ENCODE measurements at places on chromosomes 12 and 14.

DNA sequence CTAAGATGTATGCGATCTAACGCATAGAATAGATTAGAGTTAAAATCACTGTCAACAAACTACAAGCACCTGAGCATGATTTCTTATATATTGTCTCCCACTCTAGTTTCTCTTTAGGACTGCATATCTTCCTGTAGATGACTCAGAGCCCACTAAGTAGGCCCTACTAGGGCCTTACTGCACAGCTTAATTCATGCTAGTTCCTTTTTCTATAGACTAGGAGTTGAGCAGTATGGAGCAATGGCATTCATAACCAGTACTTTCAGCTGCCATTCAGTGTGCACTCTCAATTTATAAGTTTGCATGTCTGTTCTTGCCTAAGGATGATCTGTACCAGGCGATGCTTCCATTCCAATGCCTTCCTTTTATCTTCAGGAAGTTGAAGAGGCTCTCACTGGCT is 103.5 kb downstream of the METTL25 start:
- no peak for DNase-seq

DNA sequence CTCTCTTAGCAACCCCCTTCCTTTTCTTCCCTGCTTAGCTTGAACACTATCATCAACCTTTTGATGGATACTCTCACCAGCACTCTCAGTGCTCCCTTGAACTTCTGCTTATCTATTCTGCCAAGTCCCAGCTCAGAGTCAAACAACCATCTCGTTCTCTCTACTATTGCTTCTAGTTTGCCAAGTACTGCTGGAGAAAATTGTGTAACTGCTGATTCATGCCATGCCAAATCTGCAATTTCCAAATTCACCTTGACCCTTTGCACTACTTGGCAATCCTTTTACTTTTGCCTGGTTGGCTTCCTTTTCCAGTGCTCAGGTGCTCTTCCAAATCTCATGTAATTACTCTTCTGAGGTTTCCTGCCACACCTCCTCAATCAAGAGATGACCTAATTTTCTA is 2.8 kb upstream of the CCDC196 start:
- no peak for DNase-seq

GRCh38 chr12:39722504-39722903 is 102.9 kb upstream of the ABCD2 start:
- DNase-seq, result no peak

DNA sequence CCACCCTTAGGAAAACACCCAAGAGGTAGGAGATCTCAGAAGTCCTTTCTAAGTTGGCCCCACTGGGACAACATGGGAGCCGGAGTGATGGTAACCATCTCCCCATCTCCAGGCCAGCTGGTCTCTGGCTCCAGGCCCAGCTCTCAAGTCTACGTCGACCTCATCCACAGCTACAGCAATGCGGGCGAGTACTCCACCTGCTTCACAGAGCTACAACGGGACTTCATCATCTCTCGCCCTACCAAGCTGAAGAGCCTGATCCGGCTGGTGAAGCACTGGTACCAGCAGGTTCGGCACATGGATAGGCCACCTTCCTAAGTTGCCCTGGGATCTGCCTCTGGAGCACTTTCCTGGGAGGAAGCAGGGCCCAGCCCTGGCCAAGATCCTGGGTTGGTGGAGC is 11.0 kb upstream of the OAS2 start:
- no peak for DNase-seq

DNA sequence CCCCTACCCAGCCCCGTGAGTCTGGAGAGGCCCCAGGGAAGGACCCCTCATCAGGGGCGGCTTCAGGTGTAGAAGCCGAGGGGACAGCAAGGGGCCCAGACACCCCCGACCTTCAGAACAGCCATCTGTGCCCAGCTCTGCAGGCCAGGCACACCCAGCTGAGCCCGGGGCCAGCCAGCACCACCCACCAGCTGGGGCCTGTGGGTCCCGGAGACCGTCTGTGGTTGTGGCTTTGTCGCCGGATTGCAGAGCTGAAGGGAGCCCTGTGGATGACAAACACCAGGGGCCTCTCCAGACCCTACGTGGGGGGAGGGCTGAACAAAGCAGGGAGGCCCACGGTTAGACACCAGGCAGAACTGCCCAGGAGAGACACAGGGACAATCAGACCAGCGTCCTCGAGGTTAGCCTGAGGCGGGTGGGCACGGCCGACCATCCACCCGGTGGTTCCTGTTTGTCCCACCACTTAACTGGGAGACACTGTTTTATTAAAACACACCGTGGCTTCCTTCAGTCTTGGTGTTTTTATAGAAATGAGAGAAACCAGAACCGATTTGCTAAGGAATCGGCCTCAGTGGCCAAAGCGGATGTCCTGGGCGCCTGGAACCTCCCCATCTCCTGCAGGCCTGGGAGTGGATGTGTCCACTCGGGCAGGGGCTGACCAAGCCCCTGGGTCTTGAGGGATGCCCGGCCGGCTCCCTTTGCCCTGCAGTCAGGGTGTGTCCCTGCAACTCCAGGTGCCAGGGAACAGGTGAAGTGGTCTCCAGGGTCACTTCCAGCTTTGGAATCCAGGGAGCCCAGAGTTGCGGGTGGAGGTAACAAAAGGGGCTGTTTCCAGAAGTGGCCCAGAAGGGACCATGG is 10.0 kb downstream of the C14orf180 start:
- no peak for DNase-seq

DNA sequence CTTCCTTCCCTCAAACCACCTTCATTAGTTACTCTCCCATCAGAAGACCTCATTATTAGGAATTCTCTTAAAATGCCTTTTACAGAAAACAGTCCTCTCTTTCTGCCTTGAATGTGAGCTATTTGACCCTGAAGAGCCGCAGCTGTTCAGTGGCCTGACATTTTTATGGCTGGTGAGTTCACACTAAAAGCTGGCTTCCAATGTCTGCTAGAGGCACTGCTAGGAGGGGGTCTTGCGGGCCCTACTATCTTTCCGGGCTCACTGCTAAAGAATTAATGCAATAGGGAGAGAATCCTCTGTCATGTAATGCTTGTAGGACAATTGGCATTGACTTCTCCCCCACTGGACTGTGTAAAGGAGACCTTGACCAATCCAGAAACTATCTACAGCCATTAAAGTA is 87.7 kb downstream of the GPR135 start:
- DNase-seq, result no peak

DNA sequence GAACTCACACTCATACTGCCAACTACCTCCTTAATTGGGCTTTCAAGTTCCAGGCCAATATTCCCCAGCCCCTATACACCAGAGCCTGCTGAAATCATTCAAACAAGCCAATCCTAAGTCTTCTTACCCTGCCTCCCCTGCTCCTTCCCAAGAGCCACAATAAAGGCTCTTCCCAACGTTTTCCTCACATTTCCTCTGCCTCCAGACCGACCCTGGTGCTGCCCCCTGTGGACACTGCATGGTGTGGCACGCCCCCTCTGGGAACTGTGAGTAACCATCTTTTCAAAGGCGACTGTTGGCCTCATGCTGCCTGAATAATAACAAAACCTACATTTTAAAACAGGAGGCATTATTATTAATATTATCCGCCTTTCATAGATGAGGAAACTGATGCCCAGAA is 111.6 kb upstream of the NOS1 start:
- no peak for DNase-seq

DNA sequence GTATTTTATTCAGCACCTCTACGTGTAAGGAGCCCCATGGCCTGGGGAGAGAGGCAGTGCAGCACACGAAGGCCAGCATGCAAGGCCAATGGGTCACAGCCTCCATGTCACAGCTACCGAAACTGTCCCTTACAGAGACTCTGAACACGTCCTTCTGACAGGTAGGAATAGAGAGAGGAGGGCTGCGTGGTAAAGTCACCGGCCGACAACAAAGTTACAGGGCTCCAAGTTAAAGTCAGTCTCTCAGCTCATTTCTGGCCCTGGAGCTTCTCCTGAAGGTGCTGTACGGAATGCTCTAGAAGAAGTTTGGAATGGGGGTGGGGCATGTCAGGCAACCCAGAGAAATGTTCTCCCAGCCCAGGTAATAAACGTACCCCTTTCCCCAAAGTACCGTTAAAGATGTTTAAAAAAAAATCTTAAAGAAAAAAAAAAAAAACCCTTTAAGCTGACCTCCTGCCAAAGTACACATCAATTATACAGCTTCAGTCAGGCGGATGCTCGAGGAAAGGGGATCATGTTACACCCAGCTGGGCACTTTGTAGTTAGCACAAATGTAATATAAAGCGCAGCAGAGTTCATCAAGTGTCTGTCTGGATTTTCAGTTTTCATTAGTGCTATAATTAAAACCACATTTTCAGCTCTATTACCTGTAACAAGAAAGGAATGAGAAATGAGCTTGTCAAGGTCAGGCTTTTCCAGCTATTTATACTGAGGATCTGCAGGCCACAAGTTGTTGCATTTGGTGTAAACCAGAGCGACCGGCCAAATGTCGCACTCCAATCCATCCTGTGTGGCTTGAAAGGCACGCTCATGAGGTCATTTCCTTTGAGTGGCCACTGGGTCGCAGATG is 53.3 kb upstream of the CDKN3 start:
- DNase-seq, result no peak

- no peak for DNase-seq
These were observed 146.0 kb downstream of the BRMS1L start for GRCh38 chr14:35971965-35972630.

Measured in stimulated activated CD4-positive, alpha-beta T cell treated with anti-CD3 and anti-CD28 coated beads, Interleukin-1b, Interleukin-23, amount 100 ng/mL, for 4 hours (primary cell).